ENCODE measurements at places on chromosomes 1 and 21.

DNA sequence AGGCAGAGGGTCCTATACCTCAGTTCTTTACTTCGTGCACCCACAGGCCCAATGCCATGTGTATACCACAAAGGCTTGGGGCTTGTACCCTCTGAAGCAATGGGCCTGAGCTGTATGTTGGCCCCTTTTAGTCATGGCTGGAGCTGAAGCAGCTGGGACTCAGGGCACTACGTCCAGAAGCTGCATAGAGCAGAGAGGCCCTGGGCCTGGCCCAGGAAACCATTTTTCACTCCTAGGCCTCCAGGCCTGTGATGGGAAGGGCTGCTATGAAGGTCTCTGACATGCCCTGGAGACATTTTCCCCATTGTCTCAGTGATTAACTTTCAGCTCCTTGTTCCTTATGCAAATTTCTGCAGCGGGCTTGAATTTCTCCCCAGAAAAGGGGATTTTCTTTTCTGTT is 48.1 kb upstream of the VTCN1 start:
- no peak for DNase-seq

GRCh38 chr21:42044871-42045495 is 26.1 kb upstream of the UMODL1 start:
- DNase-seq: no peak

- DNase-seq: no peak
Measured at GRCh38 chr1:167795810-167796740, 74.3 kb downstream of the MPZL1 start.

DNA sequence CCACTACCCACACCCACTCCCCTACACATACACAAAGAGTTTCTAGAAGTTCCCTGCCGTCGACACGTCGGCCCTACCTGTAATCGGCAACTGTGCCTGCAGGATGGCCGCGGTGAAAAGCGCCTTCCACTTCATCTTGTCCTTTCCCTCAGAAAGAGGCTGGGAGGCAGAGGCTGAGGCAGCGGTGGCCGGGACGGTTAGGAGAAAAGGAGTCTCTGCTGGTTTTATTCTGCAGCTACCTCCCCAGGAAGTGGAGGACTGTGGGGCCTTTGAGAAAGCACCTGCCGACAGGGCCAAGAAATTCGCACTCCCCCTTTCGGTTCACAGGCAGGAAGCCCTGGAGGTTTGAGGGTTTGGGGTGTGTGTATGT is at the start of gene CD247:
Gene CD247 (minus strand): TSS at position 199 of the 370 bp plus-strand sequence. CDS start 64 bp downstream, at position 135.
- DNase-seq: peak; percentile 86

GRCh38 chr1:80891871-80892270 is 908.9 kb upstream of the ADGRL2 start:
- no peak for DNase-seq

DNA sequence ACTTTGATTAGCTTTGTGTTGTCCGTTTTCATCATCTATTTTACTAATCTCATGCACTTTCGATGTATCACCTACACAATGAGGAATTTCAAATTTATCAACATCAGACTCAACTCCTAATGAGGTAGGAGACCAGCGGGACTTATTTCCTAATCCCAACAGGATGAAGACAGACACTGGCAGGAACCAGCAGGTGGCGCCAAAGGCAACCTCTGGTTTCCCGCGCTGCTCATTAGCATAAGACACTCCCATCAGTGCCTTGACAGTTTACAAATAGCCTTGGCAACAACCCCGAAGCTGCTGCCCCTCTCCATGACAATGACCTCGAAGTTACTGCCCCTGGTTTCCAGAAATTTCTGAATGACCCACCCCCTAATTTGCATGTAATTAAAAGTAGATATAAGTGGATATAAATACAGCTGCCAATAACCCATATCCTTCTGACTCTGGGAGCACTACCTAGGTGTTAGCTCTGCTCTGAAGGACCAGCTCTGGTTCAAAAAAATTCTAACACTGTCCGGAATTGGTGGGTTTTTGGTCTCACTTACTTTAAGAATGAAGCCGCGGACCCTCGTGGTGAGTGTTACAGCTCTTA is 974.8 kb downstream of the ADGRL2 start:
- peak; percentile 9 for DNase-seq

GRCh38 chr1:13619909-13620308 is 36.3 kb downstream of the PDPN start:
- DNase-seq: no peak

DNA sequence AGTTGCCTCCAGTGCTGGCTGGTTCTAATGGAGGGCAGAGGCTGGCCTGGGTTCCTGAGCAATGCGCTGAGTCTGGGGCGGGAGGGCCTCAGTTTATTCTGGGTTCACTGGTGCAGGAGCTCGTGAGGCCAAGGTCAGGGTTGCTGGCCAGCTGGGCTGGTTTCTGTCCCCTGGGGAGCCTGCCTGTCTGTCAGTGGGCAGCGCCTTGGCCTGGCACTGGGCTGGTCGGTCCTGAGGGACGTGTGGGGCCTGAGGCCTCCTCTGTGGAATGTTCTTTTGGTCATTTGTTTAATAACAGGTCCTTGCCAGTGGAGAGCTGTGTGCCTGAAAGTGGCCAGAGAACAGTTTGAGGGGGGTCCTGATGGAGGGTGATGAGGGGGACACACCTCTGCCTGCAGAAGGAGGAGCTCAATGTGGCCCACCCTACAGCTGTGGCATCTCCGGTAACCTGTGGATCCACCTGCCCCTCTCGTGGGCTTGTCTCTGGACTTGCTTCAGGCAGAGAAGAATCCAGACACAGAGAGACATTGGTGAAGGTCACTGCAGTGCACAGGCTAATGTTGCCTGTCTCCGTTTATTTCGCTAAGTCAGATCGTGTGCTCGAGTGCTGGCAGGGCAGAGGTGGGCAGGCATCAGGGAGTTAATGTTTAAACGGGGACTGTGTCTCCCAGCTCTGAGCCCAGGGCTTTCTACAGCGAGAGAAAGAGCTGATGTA is 34.6 kb downstream of the COQ8A start:
- DNase-seq: no peak

GRCh38 chr1:174358786-174359453 is 88.8 kb upstream of the GPR52 start:
- DNase-seq: no peak

DNA sequence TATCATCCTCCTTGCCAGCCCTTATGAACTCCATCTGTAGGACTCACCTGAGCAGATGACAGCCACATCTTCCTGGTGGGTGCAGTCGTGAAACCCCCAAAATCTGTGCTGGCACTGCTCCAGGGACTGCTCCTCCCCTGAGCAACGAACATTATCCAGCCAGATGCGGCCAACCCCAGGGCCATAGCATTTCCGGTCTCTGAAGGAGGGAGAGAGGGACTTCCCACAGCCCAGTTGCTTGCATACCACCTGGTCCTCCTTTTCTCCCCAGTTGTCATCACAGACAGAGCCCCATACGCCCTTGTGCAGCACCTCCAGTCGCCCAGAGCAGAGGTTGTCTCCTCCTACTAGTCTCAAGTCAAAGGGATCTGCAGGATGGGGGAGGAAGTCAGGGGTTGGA is 8.5 kb downstream of the CD5L start:
- DNase-seq: no peak

GRCh38 chr1:167114725-167115124 is 20.9 kb downstream of the STYXL2 start:
- no peak for DNase-seq

- no peak for DNase-seq
Measured at GRCh38 chr1:12009318-12009947, 9.9 kb upstream of the MIIP start.

- no peak for DNase-seq
Measured at GRCh38 chr1:45929257-45929687, 125.9 kb downstream of the MAST2 start.

- DNase-seq: no peak
Measured at GRCh38 chr21:14890141-14890540, 174.7 kb downstream of the NRIP1 start.

GRCh38 chr1:203519053-203519840 is 25.3 kb downstream of the OPTC start:
- no peak for DNase-seq

DNA sequence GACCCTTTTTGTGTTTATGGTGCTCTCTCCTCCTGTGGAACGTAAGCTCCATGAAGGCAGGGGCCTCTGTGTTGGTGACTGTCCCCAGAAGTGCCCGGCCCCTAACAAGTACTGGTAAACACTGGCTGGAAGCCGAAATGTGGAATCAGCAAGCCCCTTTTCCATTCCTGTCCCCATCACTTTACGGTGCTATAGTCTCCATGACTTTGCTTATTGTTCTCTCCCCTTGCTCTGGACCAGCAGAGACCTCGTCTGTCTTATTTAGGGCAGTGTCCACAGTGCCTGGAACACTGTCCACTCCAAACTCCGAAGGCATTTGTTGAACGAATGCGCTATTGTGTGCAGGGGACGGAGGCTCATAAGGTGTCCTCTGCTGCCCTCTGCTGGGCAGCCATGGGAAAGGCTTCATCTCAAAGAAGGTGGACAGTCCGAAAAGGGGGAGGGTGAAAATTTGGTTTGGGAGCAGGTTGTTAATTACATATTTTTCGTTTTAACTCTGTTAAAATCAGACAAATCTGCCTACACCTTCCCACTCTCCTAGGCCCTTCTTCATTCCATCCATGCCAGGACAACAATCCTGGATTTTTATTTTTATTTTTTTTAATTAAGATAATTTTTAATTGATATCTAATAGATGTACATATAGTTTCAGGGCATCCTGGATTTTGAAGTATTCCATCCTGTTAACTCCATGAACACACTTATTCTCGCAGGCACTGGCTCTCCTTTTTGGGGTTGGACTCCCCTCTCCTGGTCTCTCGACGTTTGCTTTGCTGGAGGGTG is 115.6 kb downstream of the PGBD5 start:
- peak; percentile 74 for DNase-seq

GRCh38 chr1:62064829-62065407 is 129.7 kb upstream of the L1TD1 start:
- no peak for DNase-seq

- DNase-seq: no peak
Measured at GRCh38 chr1:210299501-210299900, 29.2 kb upstream of the HHAT start.

GRCh38 chr1:52627028-52627427 is 5.9 kb upstream of the SHISAL2A start:
- no peak for DNase-seq

DNA sequence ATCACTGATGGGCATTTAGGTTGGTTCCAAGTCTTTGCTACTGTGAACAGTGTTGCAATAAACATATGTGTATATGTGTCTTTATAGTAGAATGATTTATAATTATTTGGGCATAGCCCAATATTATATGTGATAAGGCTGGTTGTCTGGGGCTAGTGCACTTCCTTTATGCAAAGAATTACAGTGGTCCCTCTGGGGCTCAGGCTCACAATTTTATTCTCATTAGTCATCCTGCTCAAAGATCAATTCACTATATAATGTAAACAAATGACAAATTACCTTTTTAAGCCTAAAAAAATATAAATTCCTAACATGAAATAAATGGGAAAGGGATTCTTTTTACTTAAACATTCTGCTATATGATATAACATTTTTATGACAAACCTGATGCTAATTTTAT is 5.0 kb downstream of the PLPPR4 start:
- no peak for DNase-seq

DNA sequence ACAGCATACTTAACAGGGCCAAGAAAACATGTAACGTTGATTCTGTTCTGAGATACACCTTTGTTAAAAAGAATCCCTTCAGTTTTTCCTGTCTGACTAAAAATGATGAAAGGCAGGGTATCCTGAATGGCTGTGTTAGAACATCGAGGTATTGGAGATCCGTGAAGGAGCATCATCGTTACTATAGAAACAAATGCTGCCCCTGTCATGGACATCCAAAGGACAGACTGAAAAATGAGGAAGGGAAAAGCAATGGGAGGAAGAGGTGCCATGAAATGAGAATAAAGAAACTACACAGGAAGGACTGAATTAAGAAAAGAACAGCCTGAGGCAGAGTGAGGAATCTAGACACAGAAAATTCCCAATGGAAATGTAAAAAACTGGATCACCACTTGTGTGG is 257.9 kb downstream of the PDE4B start:
- no peak for DNase-seq

DNA sequence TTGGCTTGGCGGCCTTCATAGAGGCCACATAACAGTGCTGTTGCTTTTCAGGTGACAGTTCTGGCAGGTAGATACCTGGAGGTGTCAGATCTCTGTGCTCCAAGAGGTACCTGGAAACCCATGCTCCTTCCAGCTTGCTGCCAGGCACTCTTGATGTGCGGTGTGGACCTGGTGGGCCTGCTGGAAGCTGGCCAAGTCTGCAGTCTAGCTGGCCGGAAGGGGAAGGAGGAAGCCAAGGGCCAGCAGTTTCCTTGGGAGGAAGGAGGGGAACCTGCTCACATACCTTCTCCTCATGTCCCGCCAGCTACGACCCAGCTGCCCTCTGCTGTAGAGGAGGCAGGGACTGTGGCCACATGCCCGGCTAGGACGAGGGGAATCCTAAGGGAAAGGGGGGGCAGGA is 166.4 kb upstream of the AJAP1 start:
- DNase-seq: no peak

- DNase-seq: no peak
Measured at GRCh38 chr21:27741736-27742135, 774.8 kb upstream of the ADAMTS5 start.

DNA sequence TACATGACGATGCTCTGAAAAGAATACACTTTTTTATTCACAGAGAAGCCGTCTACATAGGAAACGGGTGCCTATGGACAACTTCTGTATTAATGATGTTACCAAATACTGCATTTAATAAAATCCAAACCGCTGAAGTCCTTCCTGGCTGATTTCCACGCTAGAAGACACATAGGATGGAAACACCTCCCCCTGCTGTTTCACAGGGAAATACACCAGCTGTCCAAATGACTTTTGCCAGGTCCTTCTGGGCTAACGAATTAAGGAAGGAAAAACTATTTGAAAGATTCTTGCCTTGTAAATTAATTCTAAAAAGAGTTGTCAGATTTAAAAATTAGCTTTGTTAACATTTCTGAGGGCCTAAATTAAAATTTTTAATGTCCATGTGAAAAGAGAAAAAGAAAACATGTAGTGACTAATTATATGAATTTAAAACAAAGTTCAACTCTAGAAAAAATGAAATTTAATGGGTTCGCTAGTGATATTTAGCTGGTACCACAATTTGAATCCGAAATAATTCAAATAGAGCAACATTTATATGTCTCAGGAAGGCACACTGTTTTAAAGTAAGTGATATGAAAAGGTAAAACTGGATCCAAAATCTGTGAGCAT is 146.0 kb downstream of the RERE start:
- peak; percentile 29 for DNase-seq

DNA sequence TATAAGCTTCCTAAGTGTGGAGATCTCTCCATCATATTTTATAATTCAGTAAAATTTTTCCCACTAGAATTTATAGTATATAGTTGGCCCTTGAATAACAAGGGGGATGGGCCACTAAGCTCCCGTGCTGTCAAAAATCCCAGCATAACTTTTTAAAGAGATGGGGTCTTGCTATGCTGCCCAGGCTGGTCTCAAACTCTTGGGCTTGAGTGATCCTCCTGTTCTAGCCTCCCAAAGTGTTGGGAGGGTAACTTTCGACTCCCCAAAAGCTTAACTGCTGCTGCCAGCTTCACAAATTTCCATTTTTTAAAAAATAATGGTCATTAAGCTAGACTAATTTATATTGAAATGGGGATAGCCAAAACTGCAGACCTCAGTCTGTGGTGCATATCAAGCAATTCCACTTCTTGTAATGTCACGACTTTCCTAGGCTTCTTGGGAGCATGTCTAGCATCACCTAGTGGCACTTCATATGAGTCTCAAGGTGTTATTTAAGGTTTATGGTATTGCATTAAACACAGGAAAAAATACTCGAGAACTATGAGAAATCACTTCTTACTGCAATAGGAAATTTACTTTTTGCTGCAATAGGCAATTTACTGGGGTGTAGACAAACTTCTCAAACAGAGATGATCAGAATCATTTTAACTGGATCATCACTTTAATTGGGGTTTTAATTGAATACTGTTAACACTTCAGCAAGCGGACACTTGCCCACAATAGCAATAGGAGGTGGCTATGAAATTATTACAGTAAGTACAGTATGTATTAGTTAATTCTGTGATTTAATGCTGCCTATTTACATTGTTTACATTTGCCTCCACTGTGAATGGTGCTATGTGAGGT is 19.3 kb upstream of the ACTA1 start:
- no peak for DNase-seq
